Posterior cingulate gyrus (tissue), 11 donors: ENCODE measurements at places on chromosomes 1 and 21.

- DNase-seq, result no peak
Measured at GRCh38 chr1:108851567-108851966, 5.3 kb downstream of the AKNAD1 start.

- DNase-seq, result no peak
Measured at GRCh38 chr1:24745711-24746413, 615 bp downstream of the CLIC4 start.

GRCh38 chr1:71270394-71270915 lies 189.6 kb upstream of the ZRANB2 start:
- no peak for DNase-seq

- DNase-seq, result no peak
Measured at GRCh38 chr1:60031146-60031545, 42.4 kb downstream of the C1orf87 start.

GRCh38 chr1:60973668-60974067 lies 108.7 kb upstream of the NFIA start:
- no peak for DNase-seq

GRCh38 chr1:8701794-8702471 lies 115.5 kb downstream of the RERE start:
- DNase-seq, result no peak

DNA sequence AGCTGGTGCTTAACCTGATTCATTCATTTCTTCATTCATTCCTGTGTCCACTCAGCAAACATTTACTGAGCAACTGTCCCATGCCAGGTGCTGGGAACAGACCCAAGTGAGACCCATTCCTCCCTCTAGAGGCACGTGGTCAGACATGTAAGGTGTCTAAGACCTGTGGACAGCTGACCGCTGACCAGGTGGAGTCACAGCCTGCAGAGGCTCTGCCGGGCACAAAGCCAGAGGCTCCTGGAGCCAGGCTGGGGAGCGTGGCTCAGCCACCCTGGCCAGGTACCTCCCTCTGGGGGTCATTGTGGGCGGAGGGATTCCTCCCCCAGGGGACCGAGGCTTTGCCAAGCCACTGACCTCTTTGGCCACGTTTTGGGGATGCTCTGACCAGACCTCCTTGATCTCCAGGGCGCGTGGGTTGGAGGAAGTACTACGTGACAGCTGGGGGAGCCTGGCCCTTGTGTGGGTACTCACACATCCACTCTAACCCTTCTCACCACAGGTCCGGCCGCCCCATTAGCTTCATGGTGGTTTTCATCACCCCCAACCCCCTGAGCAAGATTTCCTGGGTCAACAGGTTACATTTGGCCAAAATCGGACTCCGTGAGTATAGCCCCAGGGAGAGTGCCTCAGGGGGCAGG lies 100.3 kb downstream of the ARHGEF10L start:
- DNase-seq, result no peak

- DNase-seq, result no peak
Measured at GRCh38 chr1:73627723-73628122, 570.3 kb downstream of the LRRIQ3 start.

GRCh38 chr1:48619539-48619938 lies 147.5 kb upstream of the SPATA6 start:
- no peak for DNase-seq

DNA sequence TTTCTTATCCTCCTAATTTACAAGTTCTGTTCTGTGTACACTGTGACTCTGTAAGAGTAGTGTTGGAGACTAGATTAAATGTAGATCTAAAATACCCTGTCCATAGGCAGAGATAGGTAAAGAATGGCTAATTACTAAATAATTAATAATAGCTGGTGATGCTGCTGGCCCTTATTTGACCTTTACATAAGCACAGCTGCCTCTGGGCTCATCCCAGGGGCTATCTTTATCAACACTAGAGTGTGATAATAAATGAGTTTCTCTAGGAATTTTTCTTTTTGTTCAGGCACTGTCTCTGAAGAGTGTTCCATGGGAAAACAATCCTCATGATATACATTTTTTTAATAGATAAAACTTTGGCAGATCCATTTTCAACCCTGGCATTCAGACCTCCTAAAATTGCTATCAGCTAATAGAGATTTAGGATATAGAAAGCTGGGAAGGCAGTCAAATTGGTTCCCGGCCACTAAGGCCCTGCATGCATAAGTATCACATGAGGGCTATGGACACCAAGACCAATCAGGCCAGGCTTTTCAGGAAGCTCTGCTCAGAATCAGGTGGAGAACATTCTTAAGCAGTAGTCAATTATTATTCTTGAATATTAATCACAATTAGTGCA lies 107.2 kb downstream of the ROR1 start:
- no peak for DNase-seq

DNA sequence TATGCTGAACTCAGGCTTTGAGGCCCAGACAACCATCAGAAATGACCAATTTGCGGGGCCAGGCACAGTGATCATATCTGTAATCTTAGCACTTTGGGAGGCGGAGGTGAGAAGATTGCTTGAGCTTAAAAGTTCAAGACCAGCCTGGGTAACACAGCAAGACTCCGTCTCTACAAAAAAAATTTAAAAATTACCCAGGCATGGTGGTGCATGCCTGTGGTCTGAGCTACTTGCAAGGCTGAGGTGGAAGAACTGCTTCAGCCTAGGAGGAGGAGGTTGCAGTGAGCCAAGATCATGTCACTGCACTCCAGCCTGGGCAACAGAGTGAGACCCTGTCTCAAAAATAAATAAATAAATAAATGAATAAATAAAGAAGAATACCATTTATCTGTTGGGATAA lies 156.5 kb downstream of the EIF4G3 start:
- no peak for DNase-seq

DNA sequence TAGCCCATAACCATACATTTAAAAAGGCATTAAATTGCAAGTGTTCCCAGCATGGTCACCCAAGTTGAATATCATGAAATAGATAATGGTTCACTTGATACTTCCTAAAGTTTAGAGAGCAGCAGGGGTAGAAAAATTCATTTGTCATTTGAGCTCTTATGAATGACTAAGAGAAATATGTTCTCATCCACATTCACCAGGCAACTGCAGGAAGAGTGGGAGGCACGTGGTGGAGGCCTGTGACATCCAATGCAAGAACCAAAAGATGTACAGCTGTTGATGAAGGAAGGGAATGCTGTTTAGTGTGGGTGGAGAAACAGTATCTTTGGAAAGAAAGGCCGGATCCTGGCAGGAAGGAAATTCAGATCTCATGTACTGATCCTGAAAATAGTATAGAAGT lies 473.1 kb downstream of the ADGRL2 start:
- no peak for DNase-seq

DNA sequence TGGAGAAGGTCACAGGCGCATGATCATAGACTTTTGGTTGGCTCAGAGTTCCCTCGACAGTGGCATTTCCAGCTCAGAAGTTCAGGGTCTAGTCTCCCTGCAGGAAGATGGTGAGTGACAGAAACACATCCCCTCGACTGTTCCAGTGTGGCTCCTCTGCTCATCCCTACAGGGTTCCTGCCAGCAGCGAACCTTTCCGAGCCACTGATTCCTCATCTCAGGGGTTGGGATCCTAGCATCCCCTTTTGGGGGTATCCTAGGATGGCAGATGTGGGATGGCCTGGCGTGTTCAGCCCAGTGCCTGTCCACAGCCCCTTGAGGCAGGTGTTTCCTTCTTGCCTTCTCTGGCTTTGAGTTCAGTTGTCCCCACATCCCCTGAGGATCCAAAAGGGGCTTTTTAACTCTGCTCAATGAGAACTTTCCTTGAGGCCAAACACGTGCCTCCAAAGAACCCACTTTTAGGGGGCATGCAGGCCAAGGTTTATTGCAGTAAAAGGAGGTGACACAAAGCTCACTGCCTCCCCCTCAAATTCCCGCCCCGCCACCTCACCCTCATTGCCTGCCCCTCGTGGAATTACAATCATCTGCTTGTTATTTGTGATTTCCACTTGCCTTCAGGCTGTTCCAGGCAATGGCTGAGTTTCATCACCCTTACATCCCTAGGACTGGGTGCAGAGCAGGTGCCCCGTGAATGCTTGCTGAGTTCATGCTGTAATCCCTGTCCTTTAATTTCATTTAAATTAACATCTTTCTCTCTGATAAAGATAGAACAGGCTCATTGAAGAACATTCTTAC lies 440.7 kb downstream of the CAMTA1 start:
- DNase-seq, result no peak

DNA sequence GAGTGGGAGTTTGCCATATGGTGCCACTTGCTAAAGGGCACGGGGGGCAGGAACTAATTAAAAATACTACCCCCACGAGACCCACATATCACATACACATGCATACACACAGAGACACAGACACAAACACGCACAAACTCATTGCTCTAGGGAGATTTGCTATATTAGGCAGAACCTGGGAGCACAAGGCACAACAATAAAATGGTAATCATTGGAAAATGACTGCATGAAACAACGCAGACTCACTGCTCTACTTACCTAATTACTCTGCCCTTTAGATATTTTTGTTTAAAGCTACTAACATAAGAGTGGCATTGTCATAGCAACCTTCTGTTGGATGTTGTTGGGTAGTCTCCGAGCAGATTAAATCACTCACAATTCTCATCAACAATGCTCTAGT lies 20.3 kb upstream of the RGS4 start:
- DNase-seq, result no peak

DNA sequence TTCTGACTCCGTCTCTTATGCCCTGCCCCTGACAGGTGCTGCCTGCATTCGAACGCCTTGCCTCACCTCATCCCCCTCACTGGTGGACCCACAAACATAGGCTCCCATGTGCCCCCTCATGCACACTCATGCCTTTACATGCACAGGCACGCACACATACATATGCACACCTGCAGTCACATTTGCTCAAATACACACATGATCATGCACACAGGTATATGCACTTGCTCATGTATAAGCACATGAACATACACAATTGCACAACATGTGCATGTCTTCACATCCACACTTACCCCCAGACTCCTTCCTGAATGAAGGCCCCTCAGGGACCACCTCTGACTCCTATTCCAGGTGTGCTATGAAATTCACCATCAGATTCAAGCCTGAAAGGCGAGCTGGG lies 506.9 kb downstream of the PTPRU start:
- DNase-seq, result no peak

DNA sequence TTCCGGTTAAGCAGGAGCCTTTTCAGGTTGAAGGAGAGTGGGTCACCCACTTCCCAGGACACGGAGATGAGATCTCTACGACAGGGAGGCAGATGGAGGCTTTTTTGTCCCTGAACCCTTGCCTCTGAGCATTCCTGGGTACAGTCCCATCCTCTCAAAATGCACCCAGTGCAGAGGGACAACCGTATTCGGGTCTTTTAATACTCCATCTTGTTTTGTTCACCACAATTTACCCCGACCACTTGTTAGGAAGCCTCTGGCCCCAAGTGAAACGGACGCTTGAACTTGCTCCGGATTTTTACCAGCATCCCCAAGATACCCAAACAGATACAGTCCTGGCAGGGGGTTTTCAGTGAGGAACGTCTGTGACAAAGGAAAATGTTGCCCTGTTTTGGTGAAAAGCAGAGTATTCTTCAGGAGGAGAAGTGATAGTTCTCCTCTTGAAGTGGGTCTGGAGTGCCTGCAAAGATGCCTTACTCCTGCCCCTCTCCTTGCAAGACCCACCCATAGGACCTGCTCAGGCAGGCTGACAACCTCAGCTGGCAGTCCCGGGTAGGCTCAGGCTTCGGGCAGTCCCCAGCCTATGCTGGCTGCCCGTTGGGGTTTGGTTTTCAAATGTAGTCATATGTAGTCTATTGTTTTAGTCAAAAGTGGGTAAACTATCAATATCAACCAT lies 669 bp upstream of the ARL8A start:
- DNase-seq, result no peak

DNA sequence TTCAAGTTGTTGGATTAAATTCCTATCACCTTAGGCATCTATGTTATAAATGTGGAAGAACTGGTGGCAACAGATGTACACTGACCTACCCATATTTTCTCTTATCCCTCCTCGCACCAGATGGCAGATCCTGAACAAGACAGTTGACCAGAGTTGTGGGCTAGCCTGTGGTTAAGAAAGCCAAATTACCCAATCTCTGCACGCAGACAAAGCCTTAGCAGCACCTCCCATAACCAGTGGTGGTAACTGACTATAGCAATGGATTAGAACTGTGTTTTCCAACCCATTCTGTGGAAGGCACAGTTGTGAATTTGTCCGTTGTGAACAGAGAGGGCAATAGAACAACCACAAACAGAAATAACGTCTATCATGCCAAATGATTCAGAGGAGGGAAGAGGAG lies 20.6 kb downstream of the ABCB10 start:
- no peak for DNase-seq

GRCh38 chr1:25197235-25197975 lies 34.9 kb downstream of the SYF2 start:
- DNase-seq, result no peak

- no peak for DNase-seq
Measured at GRCh38 chr1:182611787-182612186, 7.6 kb upstream of the RGS16 start.

DNA sequence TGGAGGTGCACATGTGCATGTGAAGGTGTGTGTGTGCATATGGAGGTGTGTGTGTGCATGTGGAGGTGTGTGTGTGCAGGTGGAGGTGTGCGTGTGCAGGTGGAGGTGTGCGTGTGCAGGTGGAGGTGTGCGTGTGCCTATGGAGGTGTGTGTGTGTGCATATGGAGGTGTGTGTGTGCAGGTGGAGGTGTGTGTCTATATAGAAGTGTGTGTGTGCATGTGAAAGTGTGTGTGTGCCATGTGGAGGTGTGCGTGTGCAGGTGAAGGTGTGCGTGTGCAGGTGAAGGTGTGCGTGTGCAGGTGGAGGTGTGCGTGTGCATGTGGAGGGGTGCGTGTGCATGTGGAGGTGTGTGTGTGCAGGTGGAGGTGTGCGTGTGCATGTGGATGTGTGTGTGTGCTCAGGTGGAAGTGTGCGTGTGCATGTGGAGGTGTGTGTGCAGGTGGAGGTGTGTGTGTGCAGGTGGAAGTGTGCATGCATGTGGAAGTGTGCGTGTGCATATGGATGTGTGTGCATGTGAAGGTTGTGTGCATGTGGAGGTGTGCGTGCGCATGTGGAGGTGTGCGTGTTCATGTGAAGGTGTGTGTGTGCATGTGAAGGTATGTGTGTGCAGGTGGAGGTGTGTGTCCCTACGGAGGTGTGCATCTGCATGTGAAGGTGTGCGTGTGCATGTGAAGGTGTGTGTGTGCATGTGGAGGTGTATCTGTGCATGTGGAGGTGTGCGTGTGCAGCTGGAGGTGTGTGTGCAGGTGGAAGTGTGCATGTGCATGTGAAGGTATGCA lies 13.5 kb downstream of the C1orf74 start:
- DNase-seq, result peak; percentile 57

- peak; percentile 28 for DNase-seq
Measured at GRCh38 chr1:236502972-236503639, 20.7 kb upstream of the LGALS8 start.

DNA sequence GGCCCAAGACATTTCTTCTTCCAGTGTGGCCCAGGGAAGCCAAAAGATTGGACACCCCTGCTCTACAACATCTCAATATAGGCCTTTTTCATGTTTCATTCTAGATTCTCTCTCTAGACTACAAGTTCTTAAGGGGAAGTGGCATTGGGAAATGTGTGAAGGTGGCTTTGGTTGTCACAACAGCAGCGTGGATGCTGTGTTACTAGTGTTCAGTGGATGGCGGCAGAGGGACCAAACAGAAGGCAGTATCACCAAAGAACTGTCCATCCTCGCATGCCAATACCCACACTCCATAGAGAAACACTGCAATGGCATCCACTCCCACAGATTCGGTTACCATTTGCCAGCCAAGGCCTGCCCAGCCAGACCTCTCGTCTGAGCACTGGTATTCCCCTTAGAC lies 24.3 kb upstream of the IFNAR2 start:
- no peak for DNase-seq
